ENCODE measurements at places on chromosomes 3 and 15.
A peak's percentile ranks its signal among the peaks of the same experiment; 100 is the strongest.

DNA sequence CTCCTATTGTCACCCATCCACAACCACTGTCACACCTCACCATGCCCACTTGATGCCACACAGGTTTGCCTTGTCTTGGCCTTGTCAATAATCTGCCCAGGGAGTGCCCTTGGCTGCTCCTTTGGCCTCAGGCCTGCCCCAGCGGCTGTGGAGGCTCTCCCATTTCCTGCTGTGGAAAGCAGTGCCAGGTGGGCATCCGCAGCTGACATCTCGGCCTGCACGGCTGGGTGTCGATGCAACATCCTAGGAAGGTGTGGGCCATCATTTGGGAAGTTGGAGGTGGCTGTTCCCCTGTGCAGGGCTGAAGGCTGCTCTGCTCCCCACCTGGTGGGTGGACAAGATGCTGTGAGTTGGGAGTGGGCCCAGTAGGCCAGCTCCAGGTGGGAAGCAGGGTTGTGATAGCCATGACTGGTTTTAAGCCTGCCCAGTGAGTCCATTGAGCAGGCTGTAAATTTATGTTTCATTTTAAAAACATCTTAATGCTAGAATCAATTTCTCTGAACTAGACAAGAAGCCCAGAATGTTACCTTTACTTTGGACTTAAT lies 12.5 kb downstream of the DNAH1 start:
- DNase-seq, result no peak

DNA sequence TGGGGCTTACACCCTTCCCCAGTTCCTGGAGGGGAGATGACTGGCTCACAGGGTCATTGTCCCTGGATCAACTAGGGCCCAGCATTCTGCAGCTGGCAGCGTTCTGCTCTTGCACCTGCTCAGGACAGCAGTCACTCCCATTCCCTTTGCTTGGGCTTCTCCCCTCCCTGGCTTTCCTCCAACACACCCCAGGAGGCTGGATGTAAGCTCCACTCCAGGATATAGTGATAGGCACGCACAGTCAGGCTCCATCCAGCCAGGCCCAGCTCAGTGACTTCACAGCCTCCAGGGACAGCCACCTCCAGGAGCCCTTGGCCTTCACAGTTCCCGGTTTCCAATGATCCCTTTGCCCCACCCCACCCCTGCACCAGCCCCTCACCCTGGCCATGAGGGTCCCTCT lies 1.9 kb downstream of the SPTBN5 start:
- DNase-seq, result no peak

GRCh38 chr3:107892955-107893624 lies 197.7 kb downstream of the CD47 start:
- no peak for DNase-seq

- no peak for DNase-seq
These were observed 114.8 kb downstream of the DLG1 start for GRCh38 chr3:197183582-197183981.

GRCh38 chr15:85421116-85421925 lies 40.9 kb downstream of the AKAP13 start:
- DNase-seq, result no peak

DNA sequence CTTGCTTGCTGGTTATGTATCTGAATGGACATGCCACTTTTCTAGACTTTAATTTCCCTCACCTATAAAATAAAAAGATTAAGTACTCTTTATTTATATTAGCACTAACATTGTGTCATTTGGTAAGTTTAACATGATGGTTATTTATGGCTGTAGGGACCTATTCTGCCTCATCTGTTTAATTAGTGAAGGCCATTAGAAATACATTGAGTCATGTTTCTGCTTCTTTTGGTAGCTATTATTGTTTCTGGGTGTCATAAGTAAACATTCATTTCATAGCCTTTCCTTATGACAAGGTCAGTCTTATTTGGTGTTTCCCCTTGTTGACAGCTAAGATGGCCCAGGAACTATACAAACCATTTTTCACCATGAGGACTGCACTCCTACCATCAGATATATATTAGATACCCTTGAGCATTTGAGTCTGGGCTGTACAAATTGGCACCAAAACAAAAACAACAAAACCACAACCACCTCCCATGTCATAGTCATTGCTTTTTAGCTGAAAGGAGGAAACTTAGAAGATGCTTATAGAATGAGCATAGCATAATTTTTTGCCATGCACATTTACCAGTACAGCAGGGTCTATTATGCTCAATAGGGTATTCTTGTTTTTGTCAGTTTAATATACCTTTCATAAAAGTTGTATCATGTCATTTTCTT lies 39.3 kb downstream of the SRP14 start:
- no peak for DNase-seq

DNA sequence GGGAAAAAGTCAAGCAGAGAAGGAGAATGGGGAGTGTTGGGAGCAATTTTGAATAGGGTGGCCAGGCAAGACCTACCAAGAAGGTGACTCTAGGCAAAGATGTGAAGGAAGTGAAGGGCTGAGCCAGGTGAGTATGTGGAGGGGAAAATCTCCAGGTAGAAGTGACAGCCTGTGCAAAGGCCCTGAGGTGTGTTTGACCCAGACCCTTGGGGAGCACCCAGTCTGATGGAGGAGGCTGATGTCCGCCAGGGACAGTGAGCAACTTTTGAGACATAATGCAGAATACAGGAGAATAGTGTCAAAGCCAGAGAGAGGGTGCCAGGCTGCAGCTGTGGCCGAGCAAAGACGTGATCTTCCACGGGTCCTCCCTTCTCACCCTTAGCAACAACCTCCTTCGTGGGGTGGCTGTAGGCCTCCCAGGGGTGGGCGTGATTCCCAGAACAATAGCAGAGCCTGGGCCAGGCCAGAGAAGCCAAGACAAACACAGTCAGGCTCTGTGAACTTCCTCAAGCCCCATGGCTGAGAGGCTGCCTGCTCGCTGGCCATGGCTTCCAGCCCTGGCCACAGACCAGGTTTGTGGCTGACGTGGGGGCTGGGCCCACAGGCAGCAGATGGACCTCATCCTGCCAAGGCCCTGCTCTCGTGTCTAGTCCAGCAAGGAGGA lies 58.1 kb downstream of the SLC6A6 start:
- DNase-seq, result no peak

GRCh38 chr15:88126695-88127431 lies 129.7 kb downstream of the NTRK3 start:
- no peak for DNase-seq

- peak; percentile 81 for DNase-seq
These were observed at the start of gene C2CD4A for GRCh38 chr15:62066663-62067447. C2CD4A (plus strand) TSS chr15:62066977; CDS start chr15:62067614, 637 bp downstream.

- peak; percentile 80 for DNase-seq
These were observed 318.0 kb downstream of the FGF12 start for GRCh38 chr3:192409201-192409837.

DNA sequence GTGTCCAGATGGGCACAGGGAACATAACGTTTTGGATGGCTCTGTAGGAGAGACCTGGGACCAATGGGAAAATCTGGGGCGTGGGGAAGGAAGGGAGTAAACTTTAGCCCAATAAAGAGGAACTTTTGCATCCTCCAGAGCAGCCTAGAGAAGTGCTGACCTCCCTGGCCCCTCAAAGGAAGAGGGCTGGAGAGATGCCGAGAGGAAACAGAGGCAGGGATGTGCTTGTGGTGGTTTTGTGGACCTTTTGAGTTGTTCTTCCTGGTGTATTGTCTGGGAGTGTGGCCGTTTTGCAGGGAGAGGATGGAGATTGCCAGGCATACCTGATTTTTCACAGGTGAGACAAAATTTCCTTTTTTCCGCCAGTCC lies 10.2 kb downstream of the CTSH start:
- DNase-seq, result no peak

DNA sequence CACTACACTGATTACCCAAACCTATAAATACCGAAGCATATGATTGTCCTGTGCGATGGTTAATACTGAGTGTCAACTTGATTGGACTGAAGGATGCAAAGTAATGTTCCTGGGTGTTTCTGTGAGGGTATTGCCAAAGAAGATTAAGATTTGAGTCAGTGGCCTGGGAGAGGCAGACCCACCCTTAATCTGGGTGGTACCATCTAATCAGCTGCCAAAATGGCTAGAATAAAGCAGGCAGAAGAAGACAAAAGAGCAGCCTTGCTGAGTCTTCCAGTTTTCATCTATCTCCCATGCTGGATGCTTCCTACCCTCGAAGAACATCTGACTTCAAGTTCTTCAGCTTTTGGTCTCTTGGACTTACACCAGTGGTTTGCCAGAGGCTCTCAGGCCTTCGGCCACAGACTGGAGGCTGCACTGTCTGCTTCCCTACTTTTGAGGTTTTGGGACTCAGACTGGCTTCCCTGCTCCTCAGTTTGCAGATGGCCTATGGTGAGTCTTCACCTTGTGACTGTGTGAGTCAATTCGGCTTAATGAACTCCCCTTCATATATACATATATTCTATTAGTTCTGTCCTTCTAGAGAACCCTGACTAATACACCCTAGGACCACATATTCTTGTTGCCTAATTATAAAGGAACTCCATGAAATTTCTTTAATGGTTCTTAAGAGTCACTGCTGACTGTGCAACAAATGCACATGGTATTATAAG lies 31.7 kb downstream of the CSNK1G1 start:
- DNase-seq, result no peak

- no peak for DNase-seq
These were observed 531.3 kb downstream of the ROBO1 start for GRCh38 chr3:79236496-79236895.

GRCh38 chr3:116757315-116757714 lies 47.7 kb downstream of the TUSC7 start:
- no peak for DNase-seq
